ENCODE measurements at places on chromosomes 2 and 18. TPM values are rescaled to one million over a fixed set of nuclear protein-coding genes. Genes with fewer than 3 reads are reported as not detected.

IL36B gene
- not detected for total RNA-seq

RPRM gene
- 38.4 TPM for total RNA-seq

SP110 gene
- total RNA-seq: 2.9 TPM

STRN gene
- total RNA-seq: 31.7 TPM

THSD7B gene
- total RNA-seq: 0.50 TPM

FAM124B gene
- 0.83 TPM for total RNA-seq

FAM110C gene
- total RNA-seq: 3.6 TPM

GRCh38 chr18:48340560-48340959 is 68.6 kb downstream of the ZBTB7C start:
- H3K27me3 ChIP-seq: no peaks in the 10 kb centered on the region
- 0 out of 2 replicates have a peak, but pooled peaks cover 6% of the 10 kb centered on the region for H3K4me1 ChIP-seq
- H3K4me3 ChIP-seq: no peak overlapping the region
- H3K27ac ChIP-seq: no peak overlapping the region
- H3K36me3 ChIP-seq: no peaks in the 10 kb centered on the region
- DNase-seq: no peak

- H3K27ac ChIP-seq: no peak overlapping the region
- no peaks in the 10 kb centered on the region for H3K27me3 ChIP-seq
- DNase-seq: no peak
- no peaks in the 10 kb centered on the region for H3K4me1 ChIP-seq
Measured at GRCh38 chr2:219453671-219454590, 19.3 kb downstream of the SPEG start.

GRCh38 chr2:85215448-85216401 is 82.5 kb downstream of the TCF7L1 start:
- H3K4me1 ChIP-seq: peaks cover 34% of the 10 kb centered on the region
- H3K4me3 ChIP-seq: peak overlapping the region; percentile 61
- DNase-seq: no peak
- H3K36me3 ChIP-seq: no peaks in the 10 kb centered on the region
- peak overlapping the region; percentile 60 for H3K27ac ChIP-seq

GRCh38 chr2:188475945-188476344 is 184.3 kb downstream of the GULP1 start:
- no peaks in the 10 kb centered on the region for H3K27me3 ChIP-seq
- peaks cover 5% of the 10 kb centered on the region for H3K4me1 ChIP-seq
- no peak overlapping the region for H3K4me3 ChIP-seq
- no peak overlapping the region for H3K27ac ChIP-seq
- DNase-seq: no peak
- H3K36me3 ChIP-seq: peaks cover 5% of the 10 kb centered on the region

GRCh38 chr2:220994846-220995245 is 577.3 kb downstream of the EPHA4 start:
- DNase-seq: no peak
- no peak overlapping the region for H3K27ac ChIP-seq
